ENCODE measurements at places on chromosomes 1 and 21.

DNA sequence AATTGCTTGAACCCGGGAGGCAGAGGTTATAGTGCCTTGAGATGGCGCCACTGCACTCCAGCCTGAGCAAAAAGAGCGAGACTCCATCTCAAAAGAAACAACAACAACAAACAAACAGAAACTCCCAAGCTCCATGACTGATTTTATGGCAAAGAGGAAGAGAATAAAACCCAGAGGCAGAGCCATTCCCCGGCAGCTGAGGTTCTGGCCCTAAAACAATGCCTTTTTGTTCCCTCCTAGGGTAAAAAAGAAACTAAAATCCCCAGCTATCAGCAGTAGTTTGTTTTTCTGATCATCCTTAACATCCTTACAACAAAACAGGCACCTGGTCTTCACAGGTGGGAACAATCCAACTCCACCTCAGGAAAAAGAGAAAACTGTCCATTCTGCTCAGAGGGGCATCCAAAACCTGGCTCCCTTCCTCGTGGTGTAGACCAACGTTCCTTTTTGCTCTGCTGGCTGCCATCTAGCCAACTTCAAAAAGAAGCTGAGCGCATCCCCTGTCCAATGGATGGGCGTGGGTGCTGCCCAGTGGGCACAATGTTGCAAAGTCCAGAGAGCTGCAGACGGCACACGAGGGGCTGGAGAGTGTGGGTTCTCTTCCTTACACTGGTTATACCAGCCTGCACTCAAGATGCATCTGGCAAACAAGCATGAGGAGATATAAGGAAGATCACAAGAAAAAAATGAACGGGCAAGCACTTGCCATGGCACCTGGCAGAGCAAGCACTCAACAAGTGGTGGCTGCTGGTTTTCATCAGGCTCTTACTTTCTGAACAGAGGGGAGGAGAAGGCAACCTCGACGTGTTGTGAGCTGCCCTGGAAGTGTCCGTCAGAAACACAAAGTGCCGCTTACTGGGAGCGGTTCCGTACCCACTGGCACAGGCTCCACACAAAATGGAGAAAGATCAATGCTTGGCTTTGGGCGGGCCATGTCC lies 54.7 kb downstream of the SLC66A1 start:
- DNase-seq: no peak

- no peak for DNase-seq
These were observed 1.4 kb downstream of the NPPB start for GRCh38 chr1:11857164-11857851.

GRCh38 chr1:237542525-237543418 lies 347.9 kb downstream of the ZP4 start:
- DNase-seq: peak; percentile 19

- DNase-seq: no peak
These were observed 96.9 kb upstream of the SLC25A33 start for GRCh38 chr1:9442278-9442846.

DNA sequence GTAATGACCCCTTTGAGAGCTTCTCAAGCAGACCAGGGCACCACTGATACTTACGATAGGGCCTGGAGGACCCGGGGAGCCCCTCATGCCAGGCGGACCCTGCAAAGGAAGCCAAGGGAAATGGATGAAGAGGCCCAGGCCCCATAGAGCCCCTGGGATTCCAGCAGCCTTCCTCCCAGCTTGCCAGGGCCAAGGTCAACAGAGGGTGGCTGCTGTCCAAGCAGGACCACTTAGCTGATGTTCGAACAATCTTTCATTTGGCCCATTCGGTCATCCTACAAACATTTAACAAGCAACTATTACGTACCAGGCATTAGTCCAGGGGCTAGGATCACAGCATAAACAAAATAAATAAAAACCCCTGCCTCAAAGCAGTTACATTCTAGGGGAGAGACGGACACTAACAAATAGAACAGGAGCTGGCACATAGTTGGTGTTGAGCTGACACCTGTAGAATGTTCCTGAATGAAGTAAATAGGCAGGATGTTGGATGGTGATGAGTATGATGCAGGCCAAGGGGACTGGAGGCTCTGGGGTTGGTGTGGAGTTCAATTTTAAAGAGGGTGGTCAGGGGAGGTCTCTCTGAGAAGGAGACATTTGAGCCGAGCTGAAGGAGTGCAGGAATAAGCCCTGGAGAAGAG lies 27.0 kb upstream of the PEF1 start:
- DNase-seq: no peak

- no peak for DNase-seq
These were observed 1.7 kb downstream of the SLC50A1 start for GRCh38 chr1:155137154-155137949.

DNA sequence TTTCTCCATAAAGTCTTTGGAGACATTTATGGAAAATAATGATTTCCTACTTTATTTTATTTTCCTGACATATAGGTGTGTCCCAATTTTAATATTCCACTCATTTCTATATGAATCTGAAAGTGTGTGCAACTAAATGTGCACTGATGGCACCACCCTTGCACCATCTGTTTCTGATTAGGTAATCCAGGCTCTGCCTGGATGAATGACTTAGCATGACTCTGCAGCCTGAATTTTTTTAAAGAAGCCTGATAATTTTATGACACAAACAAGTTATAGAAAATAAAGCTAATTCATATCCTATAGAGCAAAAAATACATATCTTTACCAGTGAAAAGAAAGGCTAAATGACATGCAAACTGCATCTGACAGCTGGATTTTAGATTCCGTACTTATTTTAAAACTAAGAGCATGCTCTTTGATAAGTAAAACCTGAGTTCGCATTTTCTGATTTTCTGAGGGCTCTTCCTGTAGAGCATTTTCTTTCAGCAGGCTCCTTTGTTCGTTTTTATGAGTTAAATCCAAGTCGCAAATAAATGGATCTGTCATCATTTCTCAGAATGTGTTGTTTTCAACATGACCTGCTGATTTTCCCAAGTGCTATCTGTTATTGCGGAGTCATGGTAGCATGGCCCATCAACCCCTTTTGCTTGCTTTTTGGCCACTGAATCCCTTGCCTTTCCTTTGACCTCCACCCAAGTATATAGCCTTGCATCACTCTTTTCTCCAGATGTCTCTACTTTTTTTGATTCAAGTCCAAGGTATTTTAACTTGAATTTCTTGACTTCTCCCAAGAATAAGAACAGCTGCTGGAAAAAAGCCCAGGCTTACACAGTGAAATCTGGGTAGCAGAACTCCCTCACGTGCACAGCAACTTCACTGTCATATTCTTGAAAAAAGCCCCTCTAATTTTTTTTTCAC lies 52.8 kb upstream of the LYPLAL1 start:
- DNase-seq: no peak

- DNase-seq: no peak
These were observed 102.7 kb upstream of the IVNS1ABP start for GRCh38 chr1:185419718-185420117.

- DNase-seq: no peak
These were observed 399.2 kb downstream of the PTBP2 start for GRCh38 chr1:97120806-97121205.

- no peak for DNase-seq
These were observed 3.0 kb downstream of the AURKAIP1 start for GRCh38 chr1:1371746-1372711.

GRCh38 chr1:53579221-53580008 lies 120.2 kb downstream of the DMRTB1 start:
- DNase-seq: no peak

- DNase-seq: no peak
These were observed 22.8 kb downstream of the AKT3 start for GRCh38 chr1:243827206-243827605.

DNA sequence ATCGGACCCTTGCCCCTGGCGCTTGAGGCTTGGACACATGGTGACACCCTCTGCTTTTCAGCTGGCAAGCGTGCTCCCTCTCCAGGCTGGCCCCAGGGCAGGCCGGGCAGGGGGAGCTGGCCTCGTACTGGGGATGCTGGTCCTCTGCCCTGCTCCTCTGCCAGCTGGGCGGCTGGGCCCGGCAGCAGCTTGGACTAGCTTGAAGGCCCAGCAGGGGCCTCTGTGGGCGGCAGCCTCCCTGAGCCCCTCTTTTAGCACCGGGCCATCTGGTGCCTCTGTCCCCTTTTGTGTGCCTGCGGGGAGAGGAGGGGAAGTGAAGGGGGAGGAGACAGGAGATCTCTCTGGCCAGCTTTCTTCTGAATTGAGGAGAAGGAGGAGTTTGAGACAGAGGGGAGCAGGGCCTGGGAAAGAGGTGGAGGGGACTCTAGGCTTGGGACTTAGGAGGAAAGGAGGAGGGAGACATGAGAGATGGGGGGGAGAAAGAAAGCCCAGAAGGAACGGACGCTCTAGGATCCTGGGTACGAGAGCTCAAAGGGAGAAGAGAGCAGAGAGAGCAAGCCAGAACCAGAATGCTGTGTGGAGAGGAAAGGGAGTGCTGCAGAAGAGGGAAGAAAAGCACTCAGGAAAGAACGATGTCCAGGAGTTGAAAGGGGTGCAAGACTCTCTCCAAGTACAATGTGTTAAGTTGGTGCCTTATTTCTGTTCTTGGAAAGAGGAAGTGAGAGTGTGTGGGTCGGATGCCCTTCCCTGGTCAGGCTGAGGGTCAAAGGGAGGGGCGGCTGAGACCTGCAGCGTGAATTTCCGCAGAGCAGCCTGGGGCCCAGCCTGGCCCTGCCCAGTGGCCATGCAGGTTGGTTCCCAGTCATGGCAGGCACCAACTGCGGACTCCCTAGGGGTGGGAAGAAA lies 40.3 kb downstream of the IER5 start:
- no peak for DNase-seq

DNA sequence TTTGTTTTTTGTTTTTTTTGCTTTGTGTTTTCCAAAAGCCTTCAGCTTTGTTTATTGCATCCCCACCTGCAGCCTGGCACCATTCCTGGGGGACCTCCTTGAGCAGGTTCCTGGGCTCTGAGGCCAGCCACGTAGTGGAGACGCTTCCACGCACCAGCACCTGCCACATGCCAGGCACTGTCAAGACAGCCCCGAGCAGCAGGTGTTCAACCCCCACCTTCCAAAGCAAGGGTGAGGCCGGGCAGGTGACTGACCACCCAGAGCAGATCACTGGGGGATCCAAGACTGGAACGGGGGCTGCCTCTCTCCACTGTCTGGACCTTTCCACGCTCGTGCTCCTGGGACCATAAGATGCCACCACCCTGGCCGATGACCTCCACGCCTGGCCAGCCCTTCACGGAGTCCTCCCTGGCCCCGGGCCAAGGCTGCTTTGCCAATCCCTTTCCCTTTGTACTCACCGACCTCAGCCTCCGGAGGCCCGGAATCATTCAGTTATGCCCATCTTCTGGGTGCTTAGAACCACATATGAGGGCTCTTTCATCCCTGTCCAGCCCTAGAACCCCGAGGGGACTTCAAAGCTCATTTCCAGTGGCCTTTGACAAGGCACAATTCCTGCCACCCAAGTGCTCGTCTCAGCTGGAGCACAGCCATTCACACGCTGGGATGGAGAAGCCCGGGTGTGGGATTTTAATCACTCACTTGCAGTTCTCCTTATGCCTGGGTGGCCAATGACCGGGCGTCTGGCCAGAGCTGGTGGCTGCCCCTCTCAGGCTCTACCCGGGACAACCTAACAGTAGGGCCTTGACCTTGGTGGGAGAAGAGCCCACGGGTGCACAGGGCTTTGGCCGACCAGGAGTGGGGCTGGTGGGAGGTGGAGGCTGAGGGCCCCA lies 330.8 kb downstream of the NPHP4 start:
- DNase-seq: no peak

- no peak for DNase-seq
These were observed 74.9 kb upstream of the ANGPTL1 start for GRCh38 chr1:178945763-178946266.

DNA sequence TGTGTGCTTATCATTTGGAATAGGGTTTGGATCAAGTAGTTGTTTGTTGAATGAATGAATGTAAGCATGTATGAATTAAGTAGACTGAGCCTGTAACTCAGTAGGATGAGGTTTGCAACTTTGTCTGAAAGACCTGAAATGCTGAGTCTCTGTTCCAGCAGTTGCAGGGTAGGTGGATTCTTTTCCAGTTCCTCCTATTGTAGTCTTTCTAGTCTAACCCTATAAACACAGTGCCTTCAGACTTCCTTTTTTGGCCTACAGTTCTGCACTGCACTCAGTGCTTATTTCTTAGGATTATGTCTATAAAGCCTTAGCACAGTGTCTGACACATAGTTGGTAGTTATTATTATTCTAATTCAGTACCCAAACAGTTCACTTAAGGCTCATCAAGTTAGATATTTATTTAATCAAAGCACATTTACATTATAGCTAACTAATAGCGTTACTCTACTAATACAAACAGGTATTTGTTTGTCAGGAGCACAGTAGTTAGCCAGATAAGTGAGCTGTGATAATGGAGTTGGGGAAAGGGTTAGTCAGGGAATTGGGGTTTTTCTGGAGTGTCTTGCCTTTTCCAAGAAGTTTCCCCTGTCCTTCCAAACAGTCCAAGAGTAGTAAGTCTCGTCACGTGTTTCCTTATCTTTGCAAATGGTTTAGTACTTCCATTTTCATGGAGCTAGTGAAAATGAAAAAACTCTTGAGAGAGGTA lies 45.0 kb downstream of the ABCD3 start:
- no peak for DNase-seq

DNA sequence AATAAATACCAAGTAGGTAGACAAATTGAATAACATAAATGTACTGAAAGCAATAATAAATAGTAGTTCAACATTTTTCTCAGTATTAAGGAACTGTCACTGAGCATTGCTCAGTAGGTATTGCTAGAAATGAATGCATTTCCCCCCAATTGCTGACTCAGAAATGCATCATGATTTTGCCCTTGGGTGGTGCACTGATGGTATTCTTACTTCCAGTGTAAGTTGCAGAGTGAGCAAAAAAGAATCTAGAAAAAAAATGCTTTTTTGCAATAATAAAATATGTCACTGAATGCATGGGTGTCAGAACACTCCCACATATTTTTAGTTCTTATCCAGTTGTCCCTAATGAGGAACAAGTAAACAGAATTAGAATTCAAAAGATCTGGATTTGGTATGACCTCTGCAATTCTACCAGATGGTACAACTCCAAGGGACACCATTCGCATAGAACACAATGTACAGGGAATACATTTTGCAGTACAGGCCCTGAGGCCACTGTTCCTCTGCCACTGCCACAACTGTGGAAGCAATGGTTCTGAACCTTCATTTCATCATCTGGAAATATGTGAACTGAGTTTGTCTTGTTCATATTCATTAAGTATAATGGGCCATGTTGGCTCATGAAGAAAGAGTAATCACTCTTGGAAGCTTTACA lies 78.0 kb downstream of the ATP6V1G3 start:
- no peak for DNase-seq

DNA sequence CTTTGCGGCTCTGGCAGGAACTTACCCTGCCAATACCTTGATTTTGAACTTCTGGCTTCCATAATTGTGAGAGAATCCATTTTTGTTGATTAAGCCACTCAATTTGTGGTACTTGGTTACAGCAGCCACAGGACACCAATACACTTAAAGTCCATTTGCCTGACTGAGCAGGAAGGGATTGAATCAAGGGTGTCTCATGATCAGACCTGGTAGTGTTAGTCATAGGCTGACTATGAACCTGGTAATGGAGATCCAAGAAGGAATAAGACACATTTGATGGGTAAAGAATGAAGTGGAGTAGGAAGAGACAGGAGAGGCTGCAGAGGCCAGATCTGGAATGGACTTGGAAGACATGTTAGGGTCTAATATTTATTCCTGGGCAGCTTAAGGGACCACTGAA lies 31.2 kb upstream of the MAP1LC3C start:
- DNase-seq: peak; percentile 37

- no peak for DNase-seq
These were observed 20.2 kb upstream of the RGS1 start for GRCh38 chr1:192555399-192555798.
